ENCODE measurements at places on chromosomes 12 and 14. TPM values are rescaled to one million over a fixed set of nuclear protein-coding genes. Genes with fewer than 3 reads are reported as not detected.

DNA sequence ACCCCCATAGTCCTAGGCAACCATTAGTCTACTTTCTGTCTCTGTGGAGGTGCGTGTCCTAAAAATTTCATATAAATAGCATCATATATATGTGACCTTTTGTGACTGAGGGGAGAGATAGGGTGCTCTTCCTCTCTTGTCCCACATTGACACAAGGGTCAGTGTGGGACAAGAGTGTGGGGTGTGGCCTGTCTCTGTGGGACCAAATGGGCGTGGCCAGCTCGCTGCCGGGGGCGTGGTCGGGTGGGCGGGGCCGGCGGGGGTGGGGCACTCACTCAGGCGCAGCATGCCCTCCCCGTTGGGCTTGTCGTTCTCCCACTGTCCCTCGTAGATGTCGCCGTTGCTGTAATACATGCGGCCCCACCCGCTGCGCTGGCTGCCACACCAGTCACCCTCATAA lies 15.5 kb downstream of the MORN3 start:
- H3K27me3 ChIP-seq: no peaks in the 10 kb centered on the region
- no peak overlapping the region for H3K4me3 ChIP-seq
- H3K4me1 ChIP-seq: peaks cover 15% of the 10 kb centered on the region
- H3K36me3 ChIP-seq: no peaks in the 10 kb centered on the region
- H3K27ac ChIP-seq: no peak overlapping the region
- no peak for DNase-seq

DNA sequence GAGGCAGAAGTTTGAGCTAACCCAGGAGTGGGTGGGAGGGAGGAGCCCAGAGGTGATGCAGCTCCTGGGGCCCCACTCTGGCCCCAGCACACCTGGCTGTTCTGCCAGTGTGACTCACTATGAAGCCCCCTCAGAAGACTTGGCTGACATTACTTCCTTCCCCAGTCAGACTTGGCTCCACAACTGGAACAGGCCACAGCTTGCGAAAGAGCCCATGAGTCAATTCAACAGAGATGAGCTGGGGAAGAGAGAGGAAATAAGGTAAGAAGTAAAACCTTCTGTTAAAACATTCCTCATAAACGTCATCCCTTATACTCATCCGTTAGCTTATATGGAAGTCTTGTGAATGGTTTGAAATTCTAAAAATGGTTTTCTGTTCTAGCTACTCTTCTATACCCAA lies 245.9 kb downstream of the ADAMTS20 start:
- no peak for DNase-seq
- no peaks in the 10 kb centered on the region for H3K27me3 ChIP-seq
- H3K4me1 ChIP-seq: no peaks in the 10 kb centered on the region
- H3K36me3 ChIP-seq: no peaks in the 10 kb centered on the region

Gene HCAR1
- not detected for polyA plus RNA-seq

Gene RNASE1
- polyA plus RNA-seq: not detected

Gene PCNX4
- 31.9 TPM for polyA plus RNA-seq

GRCh38 chr14:102201776-102202175 lies 62.1 kb downstream of the WDR20 start:
- no peak overlapping the region for H3K4me3 ChIP-seq
- DNase-seq: no peak
- H3K36me3 ChIP-seq: peaks cover 17% of the 10 kb centered on the region
- no peaks in the 10 kb centered on the region for H3K27me3 ChIP-seq
- peak overlapping the region; percentile 46 for H3K27ac ChIP-seq

DNA sequence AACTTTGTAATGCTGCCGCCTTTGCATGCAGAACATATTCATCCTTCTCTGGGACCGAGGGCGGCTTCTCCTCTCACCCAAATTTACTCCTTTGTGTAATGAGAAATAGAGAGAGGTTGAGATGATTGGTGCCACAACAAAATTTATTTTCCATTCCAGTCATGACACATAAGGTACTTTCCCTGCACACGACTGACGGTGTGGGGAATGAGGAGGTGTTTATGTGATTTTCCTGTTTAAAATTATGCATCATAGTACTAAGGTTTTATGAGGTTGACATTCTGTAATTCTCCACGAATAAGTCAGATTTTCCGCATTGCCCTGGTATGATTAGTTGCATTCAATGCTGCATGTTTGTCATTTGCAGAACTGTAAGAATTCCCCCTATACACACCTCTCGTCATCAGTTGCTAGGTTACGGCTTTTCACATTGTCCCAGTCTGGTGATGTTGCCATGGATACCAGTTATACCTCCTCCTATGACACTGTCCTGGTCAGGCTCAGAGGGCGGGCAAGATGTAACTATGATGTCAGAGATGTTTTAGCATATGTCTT lies 23.1 kb downstream of the BICDL1 start:
- H3K36me3 ChIP-seq: no peaks in the 10 kb centered on the region
- H3K4me1 ChIP-seq: peaks cover 29% of the 10 kb centered on the region
- H3K27me3 ChIP-seq: no peaks in the 10 kb centered on the region
- DNase-seq: peak; percentile 93
- H3K27ac ChIP-seq: 0 out of 2 replicates have a peak overlapping the region, but pooled peaks have one; percentile 17
- peak overlapping the region; percentile 9 for H3K4me3 ChIP-seq

Gene DYNLL1
- polyA plus RNA-seq: 633 TPM

- H3K36me3 ChIP-seq: no peaks in the 10 kb centered on the region
- no peaks in the 10 kb centered on the region for H3K4me1 ChIP-seq
- no peak for DNase-seq
- no peaks in the 10 kb centered on the region for H3K27me3 ChIP-seq
- no peak overlapping the region for H3K27ac ChIP-seq
- no peak overlapping the region for H3K4me3 ChIP-seq
Measured at GRCh38 chr14:95389471-95390011, 69.8 kb upstream of the CLMN start.

DNA sequence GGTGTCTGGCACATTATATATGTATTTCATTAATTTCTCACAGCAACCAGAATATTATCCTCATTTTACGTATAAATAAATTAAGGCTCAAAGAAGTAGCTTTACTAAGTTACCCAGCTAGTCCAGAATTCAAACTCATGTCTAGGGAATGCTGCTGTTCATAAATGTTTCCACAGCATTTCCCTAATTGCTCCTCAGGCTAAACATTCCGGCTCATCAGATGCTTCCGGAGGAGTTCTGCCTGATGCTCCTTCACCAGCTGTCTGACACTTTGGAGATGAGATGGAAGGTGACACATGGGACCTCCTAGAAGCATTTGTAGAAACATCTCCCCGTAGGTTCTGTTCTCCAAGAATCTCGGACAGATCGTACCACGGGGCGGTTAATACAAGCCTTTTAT lies 12.1 kb downstream of the KRT85 start:
- DNase-seq: no peak
- H3K27me3 ChIP-seq: no peaks in the 10 kb centered on the region
- no peak overlapping the region for H3K4me3 ChIP-seq

DNA sequence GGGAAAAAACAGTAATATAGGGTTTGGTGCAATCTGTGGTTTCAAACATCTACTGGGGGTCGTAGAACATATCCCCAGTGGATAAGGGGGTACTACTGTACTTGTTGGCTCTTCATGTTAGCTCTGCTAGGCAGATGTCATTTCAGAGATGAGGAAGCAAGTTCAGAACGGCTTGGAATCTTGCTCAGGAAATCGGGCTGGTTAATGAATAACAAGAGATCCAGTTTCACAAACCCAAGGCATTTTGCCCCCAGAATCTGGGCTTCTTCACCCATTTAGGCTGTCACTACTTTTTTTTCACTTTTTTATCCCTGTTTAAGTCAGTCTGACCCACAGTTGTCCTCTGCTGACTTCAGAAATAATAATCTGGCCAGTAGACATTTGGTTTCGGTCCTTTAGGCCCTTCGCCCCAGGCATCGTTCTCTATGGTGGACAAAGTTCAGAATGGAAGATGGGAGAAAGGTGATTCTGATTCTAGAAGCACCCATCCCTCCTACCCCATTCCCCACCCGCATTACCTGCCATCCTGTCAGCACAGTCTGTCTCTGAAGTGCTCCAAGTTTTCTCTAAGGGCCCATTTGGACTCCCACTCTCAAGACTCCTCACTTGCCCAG lies 4.5 kb downstream of the SUOX start:
- H3K4me3 ChIP-seq: no peak overlapping the region
- H3K36me3 ChIP-seq: no peaks in the 10 kb centered on the region
- H3K4me1 ChIP-seq: no peaks in the 10 kb centered on the region
- no peak overlapping the region for H3K27ac ChIP-seq

- DNase-seq: no peak
- H3K27ac ChIP-seq: peak overlapping the region; percentile 88
- no peaks in the 10 kb centered on the region for H3K27me3 ChIP-seq
- H3K4me3 ChIP-seq: peak overlapping the region; percentile 91
- peaks cover 4% of the 10 kb centered on the region for H3K4me1 ChIP-seq
Measured at GRCh38 chr14:52706286-52706685, 714 bp upstream of the PSMC6 start.

DNA sequence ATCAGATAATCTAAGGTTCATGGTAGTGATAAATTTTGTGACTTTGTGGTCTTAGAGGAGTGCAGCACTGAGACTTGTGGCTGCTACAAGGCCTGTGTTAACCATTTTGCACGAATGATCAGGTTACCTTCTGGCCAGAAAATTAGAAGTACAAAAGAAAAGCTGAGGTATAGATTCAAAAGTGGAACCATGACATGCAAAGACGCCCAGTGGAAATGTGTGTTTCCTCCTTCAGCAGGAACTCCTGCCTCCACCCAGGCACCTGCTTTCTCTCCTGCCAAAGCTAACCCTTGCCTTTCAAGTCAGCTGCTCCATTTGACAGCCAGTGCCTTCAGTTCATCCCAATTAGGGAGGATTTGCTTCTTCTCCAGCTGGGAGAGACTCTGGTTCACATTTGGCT lies 10.1 kb downstream of the PDE6H start:
- no peak overlapping the region for H3K4me3 ChIP-seq
- no peaks in the 10 kb centered on the region for H3K27me3 ChIP-seq
- DNase-seq: no peak
- no peak overlapping the region for H3K27ac ChIP-seq
- H3K4me1 ChIP-seq: peaks cover 11% of the 10 kb centered on the region

Gene NUP37
- 133 TPM for polyA plus RNA-seq

- H3K27ac ChIP-seq: no peak overlapping the region
- H3K4me3 ChIP-seq: no peak overlapping the region
- H3K4me1 ChIP-seq: no peaks in the 10 kb centered on the region
- no peak for DNase-seq
Measured at GRCh38 chr12:3913278-3913677, 40.1 kb upstream of the PARP11 start.

- no peak overlapping the region for H3K4me3 ChIP-seq
- DNase-seq: no peak
- no peak overlapping the region for H3K27ac ChIP-seq
- no peaks in the 10 kb centered on the region for H3K27me3 ChIP-seq
Measured at GRCh38 chr14:44041700-44042099, 465.4 kb downstream of the FSCB start.

DNA sequence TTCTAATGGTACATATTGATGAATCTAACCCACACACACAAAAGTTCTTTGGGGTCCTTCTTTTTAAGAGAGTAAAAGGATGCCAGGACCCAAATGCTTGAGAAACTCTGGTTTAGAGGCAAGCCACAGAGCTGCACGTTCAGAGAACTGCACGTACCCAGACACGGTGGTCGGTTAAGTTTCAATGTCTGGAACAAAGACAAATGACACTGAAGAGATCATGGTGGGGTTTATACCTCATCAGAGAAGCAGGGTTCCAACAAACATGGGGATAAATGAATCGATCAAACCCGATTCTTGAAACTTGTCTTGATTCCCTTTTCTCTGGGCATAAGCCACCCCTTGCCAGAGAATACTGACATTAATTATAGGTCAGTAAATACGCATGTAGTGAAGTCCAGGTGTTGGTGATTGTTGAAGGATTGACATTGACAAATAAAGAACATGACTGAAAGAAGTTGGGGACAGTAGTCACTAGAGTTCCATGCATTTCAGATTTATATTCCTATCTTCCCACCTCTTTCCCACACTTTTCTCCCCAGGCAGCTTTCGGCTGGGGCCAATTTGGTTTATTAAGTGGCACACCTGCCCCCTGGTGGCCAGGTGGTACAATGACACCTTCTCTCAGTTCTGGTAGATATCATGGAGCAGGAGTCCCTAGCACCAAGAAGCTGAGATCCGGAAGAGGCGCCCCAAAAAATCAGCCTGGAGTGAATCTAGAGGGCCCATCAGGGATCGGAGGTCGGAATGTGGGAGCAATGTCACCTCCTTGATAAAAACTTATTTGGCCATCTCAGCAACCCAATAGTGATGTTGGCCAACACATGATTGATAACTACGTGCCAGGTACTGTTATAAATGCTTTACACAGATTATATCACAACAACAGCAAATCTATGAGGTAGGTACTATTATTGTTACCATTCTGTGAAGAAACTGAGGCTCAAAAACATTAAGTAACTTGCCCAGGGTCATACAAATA lies 17.8 kb upstream of the HDAC7 start:
- DNase-seq: peak; percentile 20
- no peaks in the 10 kb centered on the region for H3K36me3 ChIP-seq

GRCh38 chr14:94394025-94394493 lies 5.7 kb upstream of the SERPINA1 start:
- no peak overlapping the region for H3K4me3 ChIP-seq
- no peak overlapping the region for H3K27ac ChIP-seq
- no peaks in the 10 kb centered on the region for H3K36me3 ChIP-seq
- peaks cover 2% of the 10 kb centered on the region for H3K27me3 ChIP-seq

- no peaks in the 10 kb centered on the region for H3K4me1 ChIP-seq
- no peaks in the 10 kb centered on the region for H3K36me3 ChIP-seq
- no peak overlapping the region for H3K27ac ChIP-seq
Measured at GRCh38 chr14:79586416-79586815, 624.9 kb downstream of the DIO2 start.

Gene PCED1B
- 3.3 TPM for polyA plus RNA-seq

Gene PLCZ1
- polyA plus RNA-seq: not detected

DNA sequence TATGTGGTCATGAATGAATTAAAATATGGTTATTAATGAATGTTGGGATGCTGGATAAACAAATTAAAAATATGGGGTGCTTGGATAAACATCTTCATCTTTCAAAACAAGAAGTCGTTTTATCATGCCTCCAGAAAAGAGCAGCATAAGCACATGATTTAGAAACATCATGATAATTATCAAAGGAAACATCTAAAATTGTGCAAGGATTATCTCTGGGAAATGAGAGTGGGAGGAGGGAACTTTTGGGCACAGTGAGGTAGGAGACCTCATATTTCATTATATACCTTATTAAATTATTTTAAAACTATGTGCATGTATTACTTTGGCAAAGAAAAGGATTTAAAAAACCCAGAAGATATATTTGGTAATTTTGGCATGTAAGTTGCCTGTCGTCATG lies 8.9 kb downstream of the C3AR1 start:
- H3K4me3 ChIP-seq: no peak overlapping the region
- no peaks in the 10 kb centered on the region for H3K4me1 ChIP-seq
- H3K36me3 ChIP-seq: peaks cover 2% of the 10 kb centered on the region
- H3K27ac ChIP-seq: no peak overlapping the region
- DNase-seq: no peak

Gene PRH2
- polyA plus RNA-seq: not detected
